ENCODE measurements at places on chromosomes 12 and 14.

DNA sequence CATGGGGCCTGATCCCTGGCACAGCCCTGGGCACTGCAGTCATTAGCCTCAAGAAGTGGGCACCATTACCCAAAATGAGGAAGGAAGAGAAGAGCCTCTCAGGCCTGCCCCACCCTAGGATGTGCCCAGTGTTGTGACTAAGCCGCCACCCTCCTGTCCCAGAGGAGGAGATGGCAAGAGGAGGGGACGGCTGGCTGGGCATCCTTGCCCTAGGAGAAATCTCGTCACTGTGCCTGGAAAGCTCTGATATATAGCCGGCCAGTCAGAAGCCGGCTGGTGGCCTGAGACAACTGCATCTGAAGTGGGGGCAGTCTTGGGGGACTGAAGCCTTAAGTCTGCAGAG, 115.2 kb downstream of the LGMN start:
- DNase-seq, result no peak

- DNase-seq, result no peak
Measured at GRCh38 chr12:66636771-66637170, 42.1 kb downstream of the GRIP1 start.

DNA sequence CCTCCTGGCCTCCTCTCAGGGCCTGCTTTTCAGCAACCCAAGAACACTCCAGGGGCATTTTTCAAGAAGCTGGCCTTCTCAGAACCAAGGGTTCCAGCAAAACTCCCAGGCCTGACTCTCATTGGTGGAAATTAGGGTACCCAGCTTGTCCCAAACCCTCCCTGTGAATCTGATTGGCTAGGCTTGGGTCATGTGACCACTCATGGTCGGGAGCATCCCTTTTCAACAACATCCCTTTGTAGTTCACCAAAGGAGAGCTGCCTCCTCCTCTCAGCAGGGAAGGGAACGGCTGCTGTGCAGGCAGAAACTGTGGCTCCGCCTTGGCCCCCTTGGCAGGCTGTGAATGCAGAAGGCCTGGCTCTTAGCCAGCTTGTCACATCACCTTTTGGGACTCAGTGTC, 94.5 kb downstream of the AACS start:
- DNase-seq, result no peak

DNA sequence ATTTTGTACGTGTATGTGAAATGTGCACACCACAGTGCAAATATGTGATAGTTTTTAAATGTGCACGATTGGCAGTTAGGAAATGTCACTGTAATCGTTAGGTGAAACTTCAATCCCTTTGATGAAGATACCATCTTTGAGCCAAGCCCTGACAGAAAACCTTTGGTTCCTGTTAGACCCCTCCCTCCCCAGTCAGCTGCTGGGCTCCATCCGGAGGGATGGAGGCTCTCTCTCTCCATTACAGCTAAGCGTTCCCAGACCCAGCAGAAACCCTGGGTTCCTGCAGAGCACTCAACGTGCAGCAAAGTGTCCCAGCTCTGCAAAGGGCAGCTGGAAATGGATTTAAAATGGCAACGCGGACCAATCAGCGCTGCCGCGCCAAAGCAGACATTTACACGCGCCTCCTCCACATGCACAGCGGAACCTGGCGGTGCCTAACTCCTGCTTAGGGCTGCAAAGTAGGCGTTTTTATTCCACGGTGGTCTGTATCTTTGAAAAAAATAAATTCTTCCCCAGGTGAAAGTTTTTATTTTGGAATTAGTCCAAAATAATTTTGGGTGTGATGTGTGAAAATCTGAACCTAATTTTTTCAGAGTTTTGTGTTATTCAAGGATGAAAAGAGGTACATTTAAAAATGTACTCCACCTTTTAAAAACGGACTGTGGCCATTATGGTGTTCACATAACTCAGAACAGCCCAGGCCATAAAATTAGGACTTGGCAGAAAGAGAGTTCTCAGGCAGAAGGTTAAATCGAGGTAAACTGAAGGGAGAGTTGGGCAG, 1.4 kb upstream of the HMGA2 start:
- no peak for DNase-seq

Measured in effector CD4-positive, alpha-beta T cell (primary cell).